ENCODE measurements at places on chromosomes 4 and X.

- DNase-seq = no peak
These were observed 564.4 kb downstream of the GALNTL6 start for GRCh38 chr4:172377486-172378140.

GRCh38 chr4:39255871-39256270 lies 73.5 kb downstream of the WDR19 start:
- DNase-seq = no peak

- DNase-seq = no peak
These were observed 20.1 kb downstream of the SPON2 start for GRCh38 chr4:1152290-1152689.

DNA sequence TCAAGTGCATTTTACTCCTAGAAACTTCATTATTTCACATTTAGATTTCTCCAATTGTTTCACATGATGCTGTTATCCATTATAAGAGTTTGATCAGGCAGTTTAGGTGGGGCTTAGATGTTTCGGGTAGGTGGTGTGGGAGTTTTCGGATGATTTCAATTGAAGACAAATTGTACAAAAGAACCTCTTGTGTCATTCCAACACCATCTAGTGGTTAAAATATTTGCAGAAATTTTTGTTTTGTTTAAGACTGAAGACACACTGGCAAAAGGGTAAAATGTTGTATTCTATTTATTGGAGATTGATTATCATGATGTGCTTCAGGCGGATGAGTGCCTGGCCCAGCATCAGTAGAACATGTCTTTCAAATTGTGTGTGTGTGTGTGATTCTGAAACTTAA lies 212.7 kb downstream of the SH3BGRL start:
- DNase-seq = no peak

- no peak for DNase-seq
These were observed 67.9 kb upstream of the STK26 start for GRCh38 chrX:131955099-131955777.

GRCh38 chrX:79366873-79367749 lies at the start of gene ITM2A:
ITM2A (minus strand) TSS chrX:79367334; CDS start chrX:79367215, 119 bp downstream.
- no peak for DNase-seq

GRCh38 chr4:123787512-123788080 lies 391.0 kb downstream of the SPRY1 start:
- no peak for DNase-seq

DNA sequence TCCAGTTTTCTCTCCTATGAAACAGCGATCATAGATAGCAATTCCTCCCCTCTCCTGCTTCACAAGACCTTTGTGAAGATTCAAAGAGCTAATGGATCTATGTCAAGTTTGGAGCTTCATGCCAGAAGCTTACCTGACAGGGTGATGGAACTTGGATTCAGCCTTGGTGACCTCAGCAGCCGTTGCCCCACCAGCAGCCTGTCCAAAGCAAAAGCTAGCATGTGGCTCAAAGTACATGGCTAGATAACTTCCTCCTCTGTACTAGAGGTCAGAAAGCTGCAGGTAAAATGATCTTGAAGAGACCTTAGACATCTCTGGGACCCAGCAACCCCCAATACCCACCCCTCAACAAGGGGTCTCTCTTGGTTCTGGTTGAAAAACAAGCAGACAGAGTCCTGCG lies 1.8 kb downstream of the RIPPLY1 start:
- no peak for DNase-seq

GRCh38 chrX:24216037-24216436 lies 66.5 kb downstream of the ZFX start:
- no peak for DNase-seq

DNA sequence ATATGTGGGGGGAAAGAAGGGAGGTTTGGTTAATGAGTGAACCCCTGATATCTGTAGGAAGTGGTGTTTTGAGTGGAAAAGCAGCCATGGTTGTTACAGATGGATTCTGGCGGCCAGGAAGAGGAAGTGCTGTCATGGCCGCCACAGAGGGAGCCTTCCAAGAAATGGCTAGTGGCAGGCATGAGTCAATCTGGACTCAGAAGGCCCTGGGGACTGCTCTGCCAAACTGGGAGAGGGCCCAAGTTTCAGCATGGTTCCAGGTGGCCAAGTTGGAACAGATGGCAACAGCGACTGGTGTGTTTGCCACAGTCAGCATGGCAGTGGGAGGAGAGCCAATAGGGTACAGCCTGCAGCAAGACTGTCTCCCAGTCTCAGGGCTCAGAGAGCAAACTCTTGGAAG lies 32.5 kb downstream of the ETDB start:
- no peak for DNase-seq

DNA sequence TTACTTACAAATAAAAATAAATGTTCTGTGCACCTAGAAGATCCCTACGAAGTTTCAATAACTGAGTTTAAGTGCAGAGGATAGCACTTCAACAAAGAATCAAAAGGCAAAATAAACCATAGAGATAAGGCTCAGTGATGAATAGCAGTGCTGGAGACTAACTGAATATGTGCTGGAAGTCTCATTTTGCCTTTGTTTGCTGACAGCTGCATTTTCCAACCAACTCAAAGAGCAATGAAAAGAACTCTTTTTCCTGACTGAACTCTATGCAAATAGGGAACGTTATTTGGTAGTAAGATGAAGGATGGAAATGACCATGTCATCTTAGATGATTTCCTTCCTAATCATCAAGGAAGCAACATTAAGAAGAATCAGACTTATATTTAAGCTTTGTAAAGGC lies 32.7 kb upstream of the ADH7 start:
- DNase-seq = no peak

GRCh38 chr4:170388255-170388654 lies 298.5 kb upstream of the AADAT start:
- DNase-seq = no peak

GRCh38 chr4:119794113-119794512 lies 165.5 kb upstream of the PDE5A start:
- no peak for DNase-seq

DNA sequence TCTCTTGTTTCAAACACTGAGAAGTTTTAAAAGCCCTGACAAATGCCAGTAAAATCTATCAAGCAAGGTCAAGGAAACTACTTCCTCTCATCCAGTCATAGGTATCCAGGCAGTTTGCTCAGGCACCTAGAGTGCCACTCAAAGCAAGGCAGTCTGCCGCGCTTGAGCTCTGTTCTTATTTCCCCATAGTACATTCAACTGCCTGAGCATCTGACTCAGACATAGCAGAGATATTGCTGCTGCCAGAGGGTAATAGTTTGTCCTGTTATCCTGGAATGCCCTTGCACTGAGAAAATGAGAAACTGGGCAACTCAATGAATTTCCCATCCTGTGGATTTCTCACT lies 16.1 kb upstream of the ATP8A1 start:
- DNase-seq = no peak

GRCh38 chr4:158796370-158797140 lies 27.7 kb downstream of the FNIP2 start:
- no peak for DNase-seq

- no peak for DNase-seq
These were observed at the start of gene TLR3 for GRCh38 chr4:186068581-186069348. TLR3 (plus strand) TSS chr4:186069156; CDS start chr4:186076620, 7,464 bp downstream.

GRCh38 chr4:11743976-11744375 lies 315.3 kb upstream of the HS3ST1 start:
- no peak for DNase-seq

DNA sequence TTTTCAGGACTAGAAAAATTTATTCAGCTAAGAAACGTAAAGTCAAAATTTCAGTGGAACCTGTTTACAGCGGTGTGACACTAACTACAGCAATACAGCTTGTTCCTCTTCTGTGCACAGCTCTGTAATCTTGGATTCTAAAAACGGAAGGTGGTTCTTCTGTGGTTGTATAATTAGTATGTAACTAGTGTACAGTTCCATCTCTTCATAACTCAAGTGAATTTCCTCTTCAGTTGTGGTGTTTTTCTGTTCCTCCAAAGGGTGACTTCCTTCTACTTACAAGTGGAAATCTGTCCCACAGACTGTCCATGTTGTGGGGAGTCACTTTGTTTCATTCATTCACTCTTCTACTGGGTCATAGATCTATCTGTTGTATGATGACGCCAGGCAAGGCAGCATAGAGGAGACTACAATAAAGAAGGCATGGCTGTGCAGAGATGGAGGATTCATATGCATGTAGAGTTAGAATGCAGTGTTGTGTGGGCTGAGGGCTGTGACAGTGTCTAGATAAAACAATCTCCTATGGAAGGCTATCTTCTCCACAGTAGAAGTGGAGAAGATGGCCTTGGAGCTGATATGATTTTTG lies 5.4 kb downstream of the DAPP1 start:
- DNase-seq = no peak

- DNase-seq = no peak
These were observed 51.8 kb downstream of the TASL start for GRCh38 chrX:30525732-30526131.

- no peak for DNase-seq
These were observed 5.7 kb downstream of the TCEAL3 start for GRCh38 chrX:103613362-103613890.

GRCh38 chr4:146059151-146059550 lies 116.4 kb upstream of the LSM6 start:
- DNase-seq = no peak

- no peak for DNase-seq
These were observed at the start of gene JADE3 for GRCh38 chrX:46912098-46912602. JADE3 (plus strand) TSS chrX:46912421; CDS start chrX:46984895, 72,474 bp downstream.
